ENCODE measurements at places on chromosomes 2 and 18.

DNA sequence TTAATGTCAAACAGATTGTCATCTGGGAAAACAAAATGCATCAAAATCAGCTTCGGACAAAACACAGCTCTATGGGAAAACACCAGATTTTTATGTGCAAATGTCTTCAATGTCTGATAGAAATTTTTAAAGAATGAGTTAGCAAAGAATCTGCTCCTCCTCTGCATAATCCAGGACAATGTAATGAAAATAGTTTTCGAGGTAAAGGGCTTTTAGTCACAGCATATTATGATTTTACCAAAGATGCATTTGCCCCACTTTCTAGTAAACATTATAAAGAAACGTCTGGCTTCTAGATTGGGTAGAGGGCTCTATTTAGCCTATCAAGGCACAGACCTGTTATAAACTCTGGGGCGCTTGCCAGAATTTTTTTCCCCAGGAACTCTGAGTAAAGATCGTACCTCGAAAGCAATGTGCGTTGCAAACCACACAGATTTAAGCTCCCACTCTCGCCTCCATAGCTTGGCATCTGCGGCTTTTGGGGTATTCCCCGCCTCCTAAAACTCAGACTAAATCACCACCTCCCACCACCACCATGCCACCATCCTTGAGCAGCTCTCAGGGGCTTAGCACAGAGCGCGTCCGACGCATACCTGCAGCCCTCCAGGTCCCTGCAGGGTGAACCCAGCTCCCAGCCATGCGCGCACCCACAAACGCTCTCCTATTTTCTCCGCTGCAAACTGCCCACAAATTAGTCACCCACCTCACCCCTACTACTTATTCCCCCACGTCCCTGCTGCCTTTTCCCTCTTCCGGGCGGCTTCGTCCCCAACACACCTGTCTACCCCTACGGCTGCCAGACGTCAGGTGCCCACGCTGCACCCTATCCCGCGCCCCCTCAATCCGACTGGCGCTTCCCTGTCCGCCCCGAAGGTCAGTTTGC is 829 bp downstream of the ACVR1C start:
- DNase-seq: no peak

- no peak for DNase-seq
Observed at GRCh38 chr18:49621301-49621700, 59.4 kb downstream of the LIPG start.

DNA sequence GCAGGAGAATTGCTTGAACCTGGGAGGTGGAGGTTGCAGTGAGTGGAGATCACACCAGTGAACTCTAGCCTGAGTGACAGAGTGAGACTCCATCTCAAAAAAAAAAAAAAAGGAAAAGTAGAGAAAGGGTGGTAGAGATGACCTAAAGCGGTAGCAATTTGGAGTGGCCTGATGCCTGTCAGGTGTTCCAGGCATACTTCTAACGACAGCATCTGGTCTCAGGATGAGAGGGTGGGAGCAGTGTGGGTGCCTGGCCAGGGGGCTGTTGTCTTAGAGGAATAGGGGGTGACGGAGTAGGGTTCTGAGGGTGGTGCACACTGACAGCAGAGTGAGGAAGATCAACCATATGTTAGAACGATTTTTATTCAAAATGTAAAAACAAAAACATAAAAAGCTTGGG is 21.8 kb downstream of the ZNF236 start:
- DNase-seq: no peak

- no peak for DNase-seq
Observed at GRCh38 chr2:106363791-106364190, 104.4 kb downstream of the RGPD3 start.

DNA sequence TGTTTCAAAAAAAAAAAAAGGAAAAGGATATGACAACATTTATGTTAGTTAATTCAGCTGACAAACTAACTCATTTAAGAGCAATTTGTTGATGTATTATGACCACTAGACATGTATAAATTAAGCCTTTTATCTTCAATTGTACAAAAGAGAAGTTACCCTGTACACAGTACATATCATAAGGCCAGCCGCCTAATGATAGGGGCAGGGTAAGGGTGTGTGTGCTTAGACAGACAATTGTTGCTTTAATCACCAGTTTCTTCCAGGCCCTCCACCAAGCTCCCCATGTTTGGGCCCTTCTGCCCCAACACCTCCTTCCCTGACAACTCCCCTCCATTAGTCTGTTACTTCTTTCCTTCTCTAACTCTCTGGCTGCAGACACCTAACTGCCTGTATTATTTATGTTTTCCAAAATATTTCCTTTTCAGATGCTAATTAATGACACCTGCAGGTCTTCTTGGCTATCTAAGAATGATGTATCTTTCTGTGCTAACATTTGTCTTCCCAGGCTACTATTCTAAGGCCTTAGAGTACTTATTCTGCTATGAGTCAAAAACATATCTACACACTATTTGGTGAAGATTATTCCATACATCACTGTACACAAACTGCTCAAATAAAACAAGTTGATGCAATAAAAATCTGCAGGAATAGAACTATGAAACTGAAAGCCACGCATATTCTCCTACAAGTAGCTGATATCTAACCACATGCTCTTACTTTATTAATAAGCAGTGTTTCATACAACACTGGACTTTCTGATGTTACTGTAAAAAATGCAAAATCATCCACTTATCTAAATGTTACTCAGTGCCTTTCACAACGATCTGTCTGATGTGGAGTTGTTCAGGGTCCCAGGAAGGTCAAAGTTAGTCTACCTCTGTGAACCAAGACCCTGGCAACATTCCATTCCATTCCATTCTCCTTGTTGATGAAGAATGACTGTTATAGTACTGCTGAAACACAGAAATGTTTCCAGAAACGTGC is 26.4 kb downstream of the TMEM131 start:
- DNase-seq: no peak

- DNase-seq: no peak
Observed at GRCh38 chr2:173999724-174000123, 34.6 kb upstream of the SP3 start.

DNA sequence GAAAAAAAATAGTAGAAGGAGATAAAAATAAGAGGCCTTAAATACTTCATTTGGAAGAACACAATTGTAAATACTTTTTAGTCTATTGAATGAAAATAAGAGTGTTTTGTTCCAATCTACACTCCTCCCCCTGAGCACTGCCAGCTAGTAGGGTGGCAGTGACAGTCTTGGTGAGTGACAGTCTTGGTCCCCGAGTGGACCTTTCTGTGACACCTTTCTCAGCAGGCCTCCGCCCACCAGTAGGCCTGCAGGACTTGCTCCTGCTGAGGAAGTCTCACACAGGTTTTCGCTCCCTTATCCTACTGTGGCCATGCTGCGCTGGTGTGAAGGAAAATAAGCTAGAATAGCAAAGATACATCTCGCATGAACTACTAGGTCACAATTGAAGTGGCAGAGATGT is 666.8 kb downstream of the NR4A2 start:
- no peak for DNase-seq

DNA sequence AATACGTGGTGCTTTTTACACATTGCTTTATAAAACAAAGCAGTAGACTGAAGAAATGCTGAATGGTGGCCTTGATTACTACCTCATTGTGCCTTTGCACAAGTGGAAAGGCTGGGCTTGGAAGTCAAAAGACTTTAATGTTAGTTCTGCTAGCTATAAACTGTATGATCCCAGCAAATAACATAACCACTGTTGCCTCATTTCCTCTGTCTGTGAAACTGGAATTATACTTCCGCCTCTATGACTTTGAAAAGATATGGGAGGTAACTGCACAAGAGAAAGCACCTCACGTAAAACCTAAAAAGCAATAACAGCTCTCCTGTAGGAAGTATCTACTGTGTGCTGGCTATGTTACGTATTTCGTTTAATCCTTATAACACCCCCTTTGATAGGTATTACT is 43.4 kb upstream of the DSC1 start:
- no peak for DNase-seq

DNA sequence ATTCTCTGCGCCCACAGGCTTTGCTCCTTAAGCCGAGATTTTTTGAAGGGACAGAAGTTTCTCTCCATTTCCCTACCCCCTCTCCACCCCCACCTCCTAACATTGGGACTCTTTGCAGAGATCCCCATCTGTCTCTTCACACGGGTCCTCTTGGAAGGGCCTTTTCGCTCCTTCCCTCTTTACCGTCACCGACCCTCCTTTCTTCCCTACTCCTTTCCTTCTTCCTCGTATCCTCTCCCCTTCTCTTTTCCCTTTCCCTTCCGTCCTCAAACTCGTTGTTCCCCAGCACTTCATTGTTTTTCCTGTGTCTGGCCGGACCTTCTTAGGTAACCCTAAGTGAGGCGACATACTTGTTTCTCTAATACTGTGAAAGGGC is 660 bp downstream of the COPS7B start:
- no peak for DNase-seq

DNA sequence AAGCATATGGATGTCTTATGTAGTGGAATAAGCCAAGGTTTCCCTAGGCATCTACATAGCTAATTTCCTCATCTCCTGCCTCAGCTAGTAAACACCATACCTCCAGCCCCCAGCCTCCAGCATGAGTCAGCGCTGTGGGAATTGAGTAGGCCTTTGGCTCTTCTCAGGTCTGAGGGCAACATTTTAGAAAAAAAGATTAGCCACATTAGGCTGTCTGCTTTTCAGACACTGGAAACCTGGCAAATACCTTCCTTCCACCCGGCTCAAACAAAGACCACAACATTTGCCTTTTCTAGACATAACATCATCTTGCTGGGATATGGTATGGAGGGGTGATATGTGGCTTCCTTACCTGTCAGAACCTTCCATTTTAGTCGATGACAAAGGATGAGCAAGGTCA is 6.1 kb upstream of the CCDC195 start:
- peak; percentile 27 for DNase-seq

DNA sequence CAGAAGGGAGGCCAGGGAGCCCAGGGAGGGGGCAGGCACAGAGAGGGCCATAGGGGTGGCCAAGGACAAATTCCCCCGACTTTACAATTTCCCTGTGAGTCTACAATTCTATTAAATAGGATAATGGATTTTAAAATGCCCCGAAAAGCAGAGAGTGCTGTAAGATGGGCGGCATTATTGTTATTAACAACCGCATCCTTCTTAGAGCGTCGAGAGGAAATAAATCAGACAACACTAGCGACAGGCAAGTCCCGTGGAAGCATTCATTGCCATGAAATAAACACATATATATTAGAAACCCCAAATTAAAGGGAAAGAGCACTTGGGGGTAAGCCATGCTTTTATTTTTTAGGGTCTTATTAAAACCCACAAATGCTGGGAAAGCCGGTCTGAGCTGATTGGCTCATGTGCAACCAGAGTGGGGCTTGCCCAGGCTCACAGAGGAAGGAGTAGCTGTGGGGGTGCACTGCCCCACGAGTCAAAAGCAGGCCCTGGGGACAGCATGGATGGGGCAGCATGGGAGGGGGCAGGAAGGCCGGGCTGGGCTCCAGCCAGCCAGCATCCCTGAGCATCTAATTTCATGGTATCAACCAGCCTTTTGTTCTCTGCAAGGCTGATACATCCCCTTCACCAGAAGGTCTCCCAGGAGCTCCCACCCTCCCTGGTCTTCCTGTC is 187.1 kb downstream of the CELF4 start:
- DNase-seq: no peak

DNA sequence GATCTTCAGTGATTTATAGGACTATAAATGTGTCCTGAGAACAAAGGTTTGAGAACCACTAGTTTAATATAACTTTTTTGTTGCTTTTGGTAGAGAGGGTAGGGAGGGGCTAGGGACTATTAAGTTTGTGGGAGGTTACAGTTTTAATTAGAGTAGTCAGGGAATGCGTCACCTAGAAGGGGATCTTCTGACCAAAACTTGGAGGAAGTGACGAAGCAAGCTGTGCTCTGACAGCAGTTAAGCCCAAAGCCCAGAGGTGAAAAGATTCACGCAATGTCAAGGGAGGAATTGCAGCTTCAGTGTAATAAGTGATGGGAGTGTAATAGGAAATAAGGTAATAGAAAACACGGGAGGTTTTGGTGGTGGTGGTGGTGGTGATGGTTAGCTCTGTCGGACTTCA is 8.1 kb downstream of the TDRD15 start:
- no peak for DNase-seq

GRCh38 chr2:69571189-69571588 is 72.3 kb downstream of the AAK1 start:
- DNase-seq: no peak

GRCh38 chr2:94994914-94995552 is 30.5 kb upstream of the MAL start:
- DNase-seq: no peak

DNA sequence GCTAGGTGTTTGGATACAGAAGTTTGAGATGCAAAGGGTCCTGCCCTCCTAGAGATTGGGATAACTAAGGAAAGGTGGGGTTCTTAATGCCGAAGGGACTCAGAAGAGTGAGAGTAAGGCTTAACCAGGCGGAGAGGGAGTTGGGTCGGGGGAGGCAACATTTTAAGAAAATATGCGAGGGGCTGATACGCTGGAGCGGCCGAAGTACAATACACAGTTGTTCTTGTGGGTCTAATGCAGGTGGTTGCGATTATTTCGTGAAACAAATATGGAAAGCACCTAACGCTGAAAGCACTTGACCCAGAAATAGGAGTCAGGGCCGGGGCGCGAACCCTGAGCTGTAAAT is 344 bp upstream of the MRPL33 start:
- DNase-seq: no peak

DNA sequence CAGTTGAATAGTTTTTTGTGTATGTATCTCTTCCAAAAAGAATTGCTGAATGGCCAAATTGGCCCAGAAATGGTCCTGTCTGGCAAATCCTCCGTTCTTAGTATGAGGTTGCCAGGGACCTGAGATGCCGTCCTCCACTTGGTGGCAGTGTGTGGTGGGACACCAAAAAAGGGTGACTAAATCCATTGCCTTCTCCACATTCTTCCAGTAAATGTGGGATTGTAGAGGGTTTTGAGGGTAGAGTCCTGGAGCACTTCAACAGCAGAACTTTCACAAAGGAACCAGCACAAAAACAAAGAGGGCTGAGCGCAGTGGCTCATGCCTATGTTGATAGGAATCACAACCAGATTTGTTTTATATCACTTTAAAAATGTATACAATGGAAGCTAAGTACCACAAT is 199.9 kb downstream of the BCL2 start:
- DNase-seq: no peak

DNA sequence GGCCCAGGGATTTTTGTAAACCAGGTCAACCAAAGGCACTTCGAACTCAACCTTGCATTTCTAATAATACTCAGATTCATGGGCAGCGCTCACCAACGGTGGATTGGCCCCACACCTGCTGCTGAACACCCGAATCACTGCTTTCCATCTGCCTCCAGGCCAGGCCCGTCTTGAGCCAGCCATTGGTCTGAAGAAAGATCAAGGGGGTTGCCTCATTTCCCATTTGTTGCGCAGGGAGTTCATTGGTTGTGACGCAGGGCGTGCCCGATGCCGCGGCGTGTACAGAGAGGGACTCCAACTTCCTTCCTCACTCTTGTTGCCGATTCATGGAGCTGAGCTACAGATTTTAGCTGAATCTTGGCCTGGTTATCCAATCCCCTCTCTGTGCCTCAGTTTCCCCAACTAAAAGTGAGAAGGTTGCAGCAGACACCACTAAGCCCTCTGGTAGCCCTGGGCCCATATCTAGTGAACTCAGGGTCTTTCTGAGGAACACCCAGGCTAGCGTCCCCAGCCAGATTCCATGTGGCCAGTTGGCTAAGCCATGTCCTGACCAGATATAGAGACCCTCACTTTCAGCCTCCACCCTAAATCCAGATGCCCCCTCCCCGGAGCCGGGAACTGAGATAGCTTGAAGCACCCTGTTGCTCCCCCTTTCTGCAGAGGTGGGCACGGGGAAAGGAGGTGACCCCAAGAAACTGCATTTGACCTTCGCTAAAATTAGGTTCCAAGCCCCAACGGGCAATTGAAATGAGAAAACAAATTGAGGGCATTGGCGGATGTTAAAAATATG is 60.9 kb upstream of the HPCAL1 start:
- DNase-seq: no peak

- peak; percentile 9 for DNase-seq
Observed at GRCh38 chr2:19504400-19505198, 146.2 kb upstream of the OSR1 start.

- no peak for DNase-seq
Observed at GRCh38 chr18:21241301-21242048, 557 bp upstream of the GREB1L start.
